ENCODE measurements at places on chromosomes 1 and 21. TPM values are rescaled to one million over a fixed set of nuclear protein-coding genes. Genes with fewer than 3 reads are reported as not detected.

AMPD1 gene
- total RNA-seq = not detected

SIK1 gene
- total RNA-seq = 3.5 TPM

CDK18 gene
- 58.1 TPM for total RNA-seq

DENND2D gene
- total RNA-seq = 1.1 TPM

PCP4L1 gene
- 3.9 TPM for total RNA-seq

MAP10 gene
- total RNA-seq = 2.8 TPM

DSCAM gene
- 25.5 TPM for total RNA-seq

NPHS2 gene
- not detected for total RNA-seq

LAMC1 gene
- total RNA-seq = 50.5 TPM

RGL1 gene
- total RNA-seq = 2.6 TPM

LORICRIN gene
- total RNA-seq = not detected

TYW3 gene
- 14.8 TPM for total RNA-seq

C1orf167 gene
- total RNA-seq = 1.4 TPM

KIF17 gene
- total RNA-seq = 8.0 TPM

FABP3 gene
- total RNA-seq = 3.0 TPM

PADI6 gene
- not detected for total RNA-seq

MIA3 gene
- total RNA-seq = 68.4 TPM

ADAMTS5 gene
- total RNA-seq = 2.1 TPM

OVAAL gene
- not detected for total RNA-seq

TBX15 gene
- not detected for total RNA-seq

IL10 gene
- total RNA-seq = not detected

HAPLN2 gene
- not detected for total RNA-seq

RGSL1 gene
- not detected for total RNA-seq

SRGAP2B gene
- total RNA-seq = 74.2 TPM

PCP4 gene
- not detected for total RNA-seq

ZFYVE9 gene
- 40.6 TPM for total RNA-seq

KIF2C gene
- total RNA-seq = 72.7 TPM

E2F2 gene
- 2.6 TPM for total RNA-seq

OR2L2 gene
- not detected for total RNA-seq

LCE1E gene
- total RNA-seq = not detected

PCAT6 gene
- 3.6 TPM for total RNA-seq

TDRD10 gene
- total RNA-seq = not detected
